ENCODE measurements at places on chromosomes 5 and 9. TPM values are rescaled to one million over a fixed set of nuclear protein-coding genes. Genes with fewer than 3 reads are reported as not detected.

Gene DMGDH
- 3.1 TPM for total RNA-seq

Gene QRFP
- not detected for total RNA-seq

Gene CARD9
- 0.63 TPM for total RNA-seq

Gene GABRP
- not detected for total RNA-seq

Gene NRARP
- 5.0 TPM for total RNA-seq

Gene EPB41L4A
- total RNA-seq: 32.2 TPM

Gene KLHL3
- 24.7 TPM for total RNA-seq

Gene HMCN2
- total RNA-seq: 0.31 TPM

Gene SPATA31C1
- total RNA-seq: not detected

Gene ECSCR
- total RNA-seq: 4.7 TPM

Gene PDE8B
- total RNA-seq: 5.6 TPM

Gene PLPP6
- total RNA-seq: 12.8 TPM

Gene RANBP3L
- 3.8 TPM for total RNA-seq

Gene CCL27
- total RNA-seq: not detected

Gene ICE1
- total RNA-seq: 68.2 TPM

Gene TXNDC8
- total RNA-seq: not detected

Gene HAVCR2
- total RNA-seq: 5.0 TPM

Gene TGFBR1
- 82.9 TPM for total RNA-seq

Gene SEMA5A
- total RNA-seq: 13.1 TPM

Gene AFF4
- 118 TPM for total RNA-seq

Gene SPATA6L
- 13.8 TPM for total RNA-seq

Gene PPP2CA
- 95.8 TPM for total RNA-seq

Gene BHMT
- total RNA-seq: not detected

Gene SMIM32
- total RNA-seq: 0.63 TPM

Gene RNF180
- 78.9 TPM for total RNA-seq

Gene PCDHB1
- 0.31 TPM for total RNA-seq

Gene CTXN3
- total RNA-seq: 0.63 TPM

Gene CSF2
- total RNA-seq: not detected

Gene GRXCR2
- total RNA-seq: not detected

Gene PRR7
- 11.9 TPM for total RNA-seq

Gene PRUNE2
- total RNA-seq: 29.1 TPM

Gene PCA3
- 1.6 TPM for total RNA-seq

Gene FRMD3
- total RNA-seq: 38.2 TPM

Gene MELK
- 5.0 TPM for total RNA-seq

Gene ADAM19
- 16.6 TPM for total RNA-seq

Gene FANCG
- 39.4 TPM for total RNA-seq

Gene OR1L6
- not detected for total RNA-seq

Gene HSPA4
- 109 TPM for total RNA-seq

Gene ADAMTSL2
- total RNA-seq: 3.8 TPM

Gene SHOC1
- not detected for total RNA-seq

Gene ECM2
- total RNA-seq: 2.2 TPM

Gene FOXD1
- 0.31 TPM for total RNA-seq

Gene PCDHA9
- 42.6 TPM for total RNA-seq

Gene LRRC19
- total RNA-seq: under 0.01 TPM

Gene NRG2
- total RNA-seq: 8.1 TPM

Gene RXRA
- 11.9 TPM for total RNA-seq

Gene BAAT
- total RNA-seq: 0.31 TPM

Gene TTC16
- not detected for total RNA-seq

Gene ACTBL2
- total RNA-seq: not detected

Gene CARTPT
- total RNA-seq: 0.63 TPM

Gene TGFBI
- total RNA-seq: 2.8 TPM

Gene PELO
- 22.5 TPM for total RNA-seq
